ENCODE measurements at places on chromosomes 7 and 10.

- DNase-seq: no peak
Measured at GRCh38 chr7:123401295-123401694, 133.1 kb downstream of the IQUB start.

GRCh38 chr7:29177963-29178600, 16.5 kb upstream of the CHN2 start:
- DNase-seq: no peak

DNA sequence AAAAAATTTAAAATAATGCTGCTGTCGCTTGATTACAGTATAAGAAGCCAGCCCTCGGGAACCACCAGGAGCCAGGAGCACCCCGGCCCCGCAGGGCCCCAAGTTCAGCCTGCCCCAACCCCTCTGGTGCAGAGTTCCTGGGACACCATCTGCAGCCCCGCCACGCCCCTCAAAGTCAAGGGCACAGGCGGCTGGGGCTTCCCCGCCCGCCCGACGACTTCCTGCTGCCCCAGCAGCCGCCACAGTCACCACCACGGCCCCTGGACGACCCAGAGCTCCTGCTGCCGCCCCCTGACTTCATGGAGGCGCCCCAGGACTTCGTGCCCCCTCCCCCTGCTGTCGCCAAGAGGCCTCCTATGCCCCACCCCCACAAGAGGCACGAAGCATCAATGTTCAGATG, 103.6 kb upstream of the PDSS1 start:
- DNase-seq: no peak

GRCh38 chr7:5497295-5498103, 73.9 kb upstream of the TNRC18 start:
- DNase-seq: no peak

GRCh38 chr10:33239257-33239656, 95.2 kb downstream of the NRP1 start:
- no peak for DNase-seq

Data from iris pigment epithelial cell (primary cell).